ENCODE measurements at places on chromosomes 6 and 20.

- DNase-seq, result no peak
Measured at GRCh38 chr20:17499041-17499440, 32.1 kb downstream of the BFSP1 start.

DNA sequence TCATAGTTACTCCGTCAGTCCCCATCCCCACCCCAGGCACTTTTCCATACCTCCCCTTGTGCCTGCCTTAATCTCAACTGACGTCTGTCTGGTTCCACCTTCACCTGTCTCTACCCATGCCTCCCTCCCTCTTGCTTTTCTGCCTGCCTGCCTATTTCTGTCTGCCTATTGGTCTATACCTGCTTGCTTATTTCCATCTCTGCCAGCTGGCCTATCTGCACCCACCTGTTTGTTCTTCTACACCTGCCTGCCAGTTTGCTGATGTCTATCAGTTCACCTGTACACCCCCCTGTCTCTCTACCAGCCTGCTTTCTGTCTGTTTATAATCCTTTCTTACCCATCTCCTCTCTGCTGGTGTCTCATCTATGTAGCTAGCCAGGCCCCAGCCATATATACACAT is 87.5 kb downstream of the RALGAPA2 start:
- no peak for DNase-seq

GRCh38 chr6:138498629-138499302 is 528 bp downstream of the NHSL1 start:
- no peak for DNase-seq

- no peak for DNase-seq
Measured at GRCh38 chr20:32600681-32601237, 15.6 kb upstream of the NOL4L start.

DNA sequence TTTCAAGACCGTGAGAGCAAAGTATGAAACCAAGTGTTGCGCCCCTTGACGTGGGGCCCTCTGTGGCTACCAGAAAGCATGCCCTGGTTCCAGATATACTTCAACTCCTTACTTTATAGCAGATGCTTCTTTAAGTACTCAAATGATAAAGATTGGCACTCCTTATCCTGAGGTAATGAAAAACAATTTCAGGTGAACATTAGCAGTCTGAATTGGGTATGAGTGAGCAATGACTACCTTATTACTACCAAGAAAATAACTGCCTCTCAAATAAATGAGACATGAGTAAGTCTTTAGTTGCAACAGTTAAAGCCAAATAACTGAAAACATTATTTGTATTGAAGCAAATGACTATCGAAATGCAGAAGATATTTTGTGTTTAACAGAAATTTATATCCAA is 408.7 kb downstream of the MMUT start:
- DNase-seq, result no peak

- no peak for DNase-seq
Measured at GRCh38 chr20:10739566-10739965, 65.8 kb upstream of the JAG1 start.

- DNase-seq, result no peak
Measured at GRCh38 chr20:20036756-20037155, 15.5 kb downstream of the CRNKL1 start.

- DNase-seq, result no peak
Measured at GRCh38 chr6:15905488-15906419, 223.1 kb upstream of the MYLIP start.

DNA sequence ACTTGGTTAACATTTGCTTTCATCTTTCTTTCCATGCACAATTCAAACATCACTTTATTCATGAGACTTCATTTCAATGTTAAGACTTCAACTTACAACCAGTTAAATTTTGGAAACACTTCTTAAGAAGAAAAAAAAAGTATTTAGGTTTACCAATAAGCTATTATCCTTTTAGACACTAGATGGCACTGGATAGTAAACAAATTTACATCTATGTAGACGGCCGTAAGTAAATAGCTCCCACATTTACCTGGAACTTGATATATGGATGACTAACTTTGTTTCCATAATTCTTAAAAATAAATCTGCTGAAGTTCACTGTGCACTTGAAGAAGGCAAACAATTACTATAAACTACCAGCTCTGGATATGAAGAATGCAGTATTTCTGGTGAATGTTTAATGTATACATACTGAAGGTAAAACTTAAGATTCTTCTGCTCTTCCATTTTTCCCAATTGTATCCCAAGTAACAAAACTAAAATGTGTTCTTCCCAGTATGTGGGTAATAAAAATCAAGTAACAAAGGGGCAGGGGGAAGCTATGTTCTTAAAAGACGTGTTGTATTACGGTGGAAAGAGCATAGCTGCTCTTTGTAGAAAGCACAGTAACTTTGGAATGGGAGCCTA is 130.6 kb upstream of the C6orf118 start:
- no peak for DNase-seq

GRCh38 chr6:144353871-144354314 is 68.8 kb downstream of the UTRN start:
- no peak for DNase-seq

DNA sequence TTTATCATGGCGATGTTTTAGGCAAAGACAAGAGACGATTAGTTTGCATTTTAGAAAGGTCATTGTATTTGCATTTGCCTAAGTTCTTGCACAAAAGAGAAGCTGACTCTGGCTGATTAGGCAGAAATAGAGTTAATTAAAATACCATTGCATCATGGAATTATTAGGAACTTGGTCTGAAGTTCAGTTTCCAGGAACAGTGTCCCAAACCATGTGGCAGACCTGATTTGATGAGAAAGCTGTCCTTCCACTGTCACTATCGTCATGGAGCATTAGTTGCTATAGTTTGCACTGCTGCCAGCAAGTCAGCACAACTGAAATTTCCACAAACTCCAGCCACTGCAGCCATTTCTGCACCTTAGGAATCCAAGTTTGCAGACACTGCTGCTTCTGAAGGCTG is 24.3 kb upstream of the MCUR1 start:
- DNase-seq, result no peak

DNA sequence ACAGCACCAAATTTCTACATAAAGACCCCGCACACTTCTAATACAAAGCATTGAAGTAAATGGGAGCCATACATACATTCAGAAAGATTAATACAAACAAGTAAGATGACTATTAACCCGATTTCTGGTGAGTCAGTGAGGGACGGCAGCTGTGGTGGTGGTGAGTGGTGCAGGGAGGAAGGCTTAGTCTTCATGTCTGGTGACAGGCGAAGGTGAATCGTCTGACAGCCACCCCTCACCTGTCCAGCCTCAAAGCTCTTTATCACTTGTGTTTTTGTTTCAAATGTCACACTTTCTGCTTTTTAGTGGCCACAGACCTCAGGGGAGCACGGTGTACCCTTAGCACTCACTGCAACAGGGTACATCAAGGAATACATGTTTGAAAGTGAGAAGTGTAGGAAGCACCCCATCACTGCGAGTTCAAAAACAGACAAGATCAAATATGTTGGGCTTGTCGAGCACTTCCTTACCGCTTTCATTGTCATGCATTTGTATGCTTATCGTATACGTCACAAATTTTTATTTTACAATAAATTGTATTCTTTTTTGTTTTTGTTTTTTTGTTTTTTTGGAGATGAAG is 63.5 kb downstream of the IRF4 start:
- DNase-seq, result no peak

DNA sequence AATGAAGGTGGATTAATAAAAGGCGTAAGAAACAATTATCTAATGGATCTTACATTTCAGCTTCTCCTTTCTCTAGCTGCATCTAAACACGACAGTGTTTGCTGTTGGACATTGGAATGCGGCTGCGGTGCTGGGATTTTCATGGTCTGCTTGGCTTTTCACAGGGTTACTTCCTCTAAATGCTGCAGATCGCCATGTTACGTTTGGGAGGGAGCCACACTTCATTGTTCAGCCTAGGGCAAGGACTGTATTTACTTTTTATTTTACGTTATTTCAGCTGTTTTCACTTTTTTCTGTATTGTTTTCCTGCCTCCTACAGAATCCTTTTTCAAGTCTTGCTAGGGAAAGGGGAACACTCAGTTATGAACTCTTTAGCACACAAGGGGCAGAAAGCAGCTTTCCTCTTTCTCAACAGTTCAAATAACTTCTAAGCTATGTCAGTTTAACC is 97.9 kb upstream of the MTHFD1L start:
- DNase-seq, result no peak

GRCh38 chr6:147805155-147805554 is 296.7 kb downstream of the SAMD5 start:
- no peak for DNase-seq

DNA sequence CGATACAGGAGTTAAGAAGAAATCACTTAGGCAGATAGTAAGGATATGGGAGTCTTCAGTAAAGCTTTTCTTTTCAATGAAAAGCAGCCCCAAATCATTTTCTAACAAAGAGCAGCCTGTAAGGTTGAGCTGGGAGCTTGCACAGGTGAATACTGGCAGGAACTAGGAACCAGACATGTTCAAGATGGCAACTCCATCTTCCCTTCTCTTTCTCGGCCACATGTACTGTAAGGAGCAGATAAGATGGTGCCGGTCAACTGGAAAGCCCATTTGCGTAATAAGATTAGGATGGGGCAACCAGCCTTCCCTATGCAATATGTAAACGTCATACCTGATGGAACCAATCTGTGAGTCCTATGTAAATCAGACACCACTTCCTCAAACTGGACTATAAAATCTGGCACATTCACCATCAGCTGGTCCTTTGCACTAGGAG is 46.2 kb upstream of the RNGTT start:
- DNase-seq, result no peak

DNA sequence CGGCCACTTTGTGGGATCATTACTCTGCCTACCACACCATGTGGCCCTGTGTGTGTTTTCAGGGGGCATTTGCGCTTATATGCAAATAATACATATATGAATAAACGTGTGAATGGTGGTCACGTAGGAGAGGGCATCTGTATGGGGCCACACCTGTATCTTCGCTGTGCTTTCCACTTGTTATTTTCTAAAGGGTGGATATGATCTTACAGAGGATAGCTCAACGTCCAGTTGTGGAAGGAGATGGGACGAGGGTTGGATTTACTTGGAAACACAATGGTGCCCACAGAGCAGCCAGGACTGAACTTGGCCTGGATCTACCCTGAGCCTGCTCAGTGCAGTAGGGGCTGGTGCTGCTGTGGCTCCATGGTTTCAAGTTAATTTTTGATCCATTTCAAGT is 93.3 kb downstream of the YTHDF1 start:
- DNase-seq, result no peak

GRCh38 chr6:137496909-137497720 is 2.9 kb upstream of the OLIG3 start:
- DNase-seq, result no peak

DNA sequence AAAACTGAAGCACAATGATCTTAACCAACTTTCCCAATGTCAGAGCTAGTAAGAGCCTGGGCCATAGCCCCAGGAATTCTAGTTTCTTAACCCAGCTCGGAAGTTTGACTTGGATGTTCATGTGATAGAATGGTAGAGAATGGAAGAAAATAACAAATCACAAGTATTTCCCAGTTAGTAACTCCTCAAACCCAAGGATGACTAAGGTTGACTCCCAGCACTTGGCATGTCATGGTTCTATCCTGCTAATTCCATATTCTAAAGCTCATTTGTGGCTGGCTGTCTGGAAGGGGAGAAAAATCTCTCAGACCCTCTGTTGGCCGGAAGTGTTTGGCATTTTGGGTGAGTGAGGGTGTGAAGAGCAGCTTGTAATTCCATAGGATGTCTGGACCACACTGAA is 248.7 kb downstream of the RFPL4B start:
- DNase-seq, result no peak

DNA sequence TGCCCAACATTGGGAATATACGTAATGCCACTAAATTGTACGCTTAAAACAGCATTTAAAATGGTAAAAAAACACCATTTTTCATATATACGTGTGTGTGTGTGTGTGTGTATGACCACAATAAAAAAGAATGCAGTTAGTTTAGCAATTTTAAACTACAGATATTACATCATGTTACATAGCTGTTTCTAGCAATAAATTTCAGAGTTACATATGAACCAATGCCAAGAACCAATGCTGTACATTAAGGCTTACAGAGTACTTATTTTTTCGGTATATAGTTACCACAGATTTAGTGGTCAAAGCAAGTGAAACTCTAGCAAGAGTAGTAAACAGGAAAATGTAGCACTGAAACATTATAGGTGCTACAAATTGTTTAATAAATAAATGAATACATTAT is 119.3 kb downstream of the PDE10A start:
- DNase-seq, result no peak

DNA sequence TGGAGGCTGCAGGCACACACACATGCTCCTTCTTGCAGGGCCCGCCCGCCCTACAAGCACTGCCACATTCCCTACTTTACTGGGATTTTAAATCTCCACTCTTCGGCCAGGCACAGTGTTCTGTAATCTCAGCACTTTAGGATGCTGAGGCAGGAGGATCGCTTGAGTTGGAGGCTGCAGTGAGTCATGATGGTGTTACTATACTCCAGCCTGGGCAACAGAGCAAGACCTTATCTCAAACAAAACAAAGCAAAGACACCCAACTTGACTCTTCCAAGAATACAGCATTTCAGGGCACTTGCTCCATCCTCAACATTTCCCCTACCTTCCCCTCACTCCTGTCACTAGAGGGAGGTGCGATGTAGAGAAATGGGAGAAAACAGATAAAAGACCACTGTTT is 194.0 kb downstream of the MYLK4 start:
- no peak for DNase-seq

DNA sequence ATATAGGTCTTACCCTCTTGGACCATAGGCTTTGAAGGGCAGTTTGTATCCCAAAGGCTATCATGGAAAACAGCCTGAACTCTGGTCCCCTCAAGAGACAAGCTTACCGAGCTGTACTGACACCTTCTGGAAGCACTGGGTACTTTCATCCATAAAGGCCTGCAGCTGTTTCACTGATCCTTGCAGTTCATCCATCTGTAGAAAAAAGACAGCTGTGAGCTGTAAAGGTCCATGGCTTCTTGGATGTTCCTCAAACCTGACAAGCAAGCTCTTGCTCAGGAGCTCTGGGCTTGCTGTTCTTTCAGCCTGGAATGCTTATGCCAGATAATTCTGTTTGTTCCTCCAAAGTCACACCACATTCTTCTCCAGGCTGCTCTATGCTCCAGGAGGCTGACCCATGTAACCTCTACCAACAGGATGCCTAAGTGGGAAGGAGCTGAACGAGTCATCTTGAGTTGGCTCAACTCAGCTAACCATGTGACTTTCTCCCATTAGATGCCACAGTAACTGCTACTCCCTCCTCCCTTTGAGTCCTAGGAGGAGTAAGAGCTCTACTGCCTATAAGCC is 8.8 kb upstream of the NDRG3 start:
- no peak for DNase-seq

GRCh38 chr6:6925391-6926164 is 182.2 kb upstream of the RREB1 start:
- DNase-seq, result no peak

GRCh38 chr6:5205035-5205507 is 55.7 kb downstream of the LYRM4 start:
- no peak for DNase-seq

Measured in iPS DF 6.9 (cell line).